ENCODE measurements at places on chromosomes 6 and 20.

DNA sequence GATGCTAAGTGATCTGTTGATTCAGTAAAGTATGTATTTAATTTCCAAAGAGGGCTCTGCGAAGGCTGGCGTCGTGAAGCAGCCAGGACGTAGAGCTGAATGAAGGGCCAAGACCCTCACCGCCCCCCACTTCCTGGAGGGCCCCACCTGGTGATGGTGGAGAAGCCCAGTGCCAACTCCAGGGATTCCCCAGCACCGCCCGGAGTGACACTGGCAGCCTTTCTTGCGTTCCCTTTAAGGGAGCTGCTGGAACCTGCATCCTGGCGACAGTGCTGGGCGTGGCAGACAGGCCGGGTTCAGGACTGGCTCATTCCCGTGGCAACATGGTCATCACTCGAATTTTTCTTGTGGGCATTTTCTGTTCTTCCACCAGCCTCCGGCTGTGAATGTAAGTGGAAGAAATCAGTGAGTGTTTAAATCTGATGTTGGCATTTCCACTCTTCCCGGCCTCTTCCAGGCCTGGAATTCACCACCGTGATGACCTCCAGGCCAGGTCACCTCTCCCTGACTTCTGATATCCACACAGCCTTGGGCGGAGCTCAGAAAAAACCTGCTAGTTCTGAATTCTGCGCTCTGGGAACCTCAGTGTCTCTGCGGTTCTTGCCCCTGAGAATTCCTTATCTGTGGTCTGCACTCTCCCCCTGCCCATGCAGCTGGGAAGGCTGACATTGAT lies 57.4 kb upstream of the DACT2 start:
- no peak for DNase-seq

DNA sequence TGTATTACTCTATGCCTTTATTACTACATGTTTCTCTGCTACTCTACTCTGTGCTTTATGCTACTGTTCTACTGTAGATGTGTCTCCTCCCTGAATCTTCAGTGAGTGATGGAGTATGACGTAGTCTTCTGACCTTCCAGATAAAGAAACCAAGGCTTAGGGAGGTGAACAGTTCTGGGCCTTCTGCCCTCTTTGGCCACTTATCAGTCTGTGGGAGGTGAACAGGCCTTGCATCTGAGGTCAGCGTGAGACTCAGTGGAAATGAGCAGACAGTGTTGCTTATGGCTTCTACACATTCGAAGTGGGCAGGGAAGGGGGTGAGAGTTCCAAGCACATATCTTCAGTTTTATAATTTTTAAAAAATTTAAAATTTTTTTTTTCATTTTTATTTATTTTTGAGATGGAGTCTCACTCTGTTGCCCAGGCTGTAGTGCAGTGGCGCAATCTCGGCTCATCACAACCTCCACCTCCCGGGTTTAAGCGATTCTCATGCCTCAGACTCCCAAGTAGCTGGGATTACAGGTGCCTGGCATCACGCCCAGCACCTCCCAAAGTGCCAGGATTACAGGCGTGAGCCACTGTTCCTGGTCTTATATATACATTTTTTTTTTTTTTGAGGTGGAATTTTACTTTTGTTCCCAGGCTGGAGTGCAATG lies 24.2 kb downstream of the MYBL2 start:
- no peak for DNase-seq

DNA sequence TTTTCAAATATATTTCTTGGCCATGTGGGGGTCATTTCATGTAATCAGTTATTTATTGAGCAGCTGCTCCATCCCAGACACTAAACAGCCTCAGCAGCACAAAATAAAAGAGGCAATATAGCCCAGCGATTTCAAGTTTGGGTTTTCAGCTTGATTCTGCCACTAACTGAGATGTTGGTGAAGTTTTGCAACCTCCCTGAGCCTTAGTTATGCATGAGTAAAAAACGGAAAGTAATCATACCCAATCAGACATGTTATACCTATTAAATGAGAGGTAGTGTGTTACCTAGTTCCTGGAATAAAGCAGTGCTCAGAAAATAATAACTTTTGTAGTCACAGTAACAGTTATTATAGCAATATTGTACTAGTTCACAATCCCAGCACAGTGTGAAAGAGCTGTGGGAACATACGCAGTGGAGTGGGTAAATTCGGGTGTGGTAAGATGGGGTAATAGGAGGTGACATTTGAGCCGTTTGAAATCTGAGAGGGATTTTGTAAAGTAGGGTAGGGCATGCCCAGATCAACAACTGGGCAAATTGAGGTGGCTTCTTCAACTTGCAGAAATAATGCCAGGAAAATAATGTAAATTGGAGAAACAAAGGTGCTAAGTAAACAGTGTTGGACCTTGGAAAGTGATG lies 1.5 kb downstream of the SLC9A8 start:
- peak; percentile 30 for DNase-seq

DNA sequence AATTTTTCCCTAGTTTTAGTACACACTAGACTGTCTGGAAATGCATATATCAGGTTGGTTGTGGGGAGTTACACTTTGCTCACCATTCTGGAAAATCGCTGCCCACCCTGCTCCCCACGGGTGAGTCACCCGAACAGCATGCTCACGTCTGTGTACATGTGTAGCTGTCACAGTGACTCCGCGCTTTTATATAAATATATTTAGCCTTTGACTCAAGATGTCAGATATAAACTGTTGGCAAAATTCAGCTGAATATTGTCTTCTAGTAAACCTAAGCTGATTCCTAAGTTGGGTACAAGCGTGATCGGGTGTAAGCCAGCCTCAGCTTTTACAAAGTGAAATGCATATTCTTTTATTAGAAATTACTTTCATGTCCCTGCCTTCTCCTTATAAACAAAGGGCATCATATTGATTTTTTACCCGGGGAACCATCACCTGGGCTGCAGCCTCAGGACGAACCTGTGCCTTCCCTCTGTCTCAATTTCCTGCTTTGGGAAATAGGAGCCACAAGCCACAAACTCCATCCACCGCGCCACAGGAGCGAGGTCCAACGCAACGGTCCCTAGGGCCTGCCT lies 4.3 kb downstream of the SDCBP2 start:
- DNase-seq, result no peak

DNA sequence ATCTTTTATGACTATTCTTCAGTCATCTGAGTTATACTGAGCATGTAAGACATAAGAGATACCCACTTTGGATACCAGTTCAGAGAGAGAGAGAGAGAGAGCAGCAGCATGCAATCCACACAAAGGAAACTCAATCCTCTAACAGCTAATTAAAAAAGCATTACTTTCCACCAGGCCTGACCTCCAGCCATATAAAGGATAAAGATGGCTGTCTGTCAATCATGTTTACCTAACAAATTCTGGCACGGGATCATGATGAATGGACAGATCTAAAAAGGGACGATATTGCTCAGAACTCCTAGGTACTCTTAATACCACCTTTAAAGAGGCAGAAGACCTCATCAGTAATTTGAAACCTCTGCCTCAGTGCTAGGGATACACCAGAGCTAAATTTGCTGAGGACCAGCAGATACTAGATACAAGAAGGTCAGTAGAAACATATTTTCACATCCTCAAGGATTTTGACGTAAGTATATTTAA lies 159.2 kb downstream of the RPS12 start:
- no peak for DNase-seq

DNA sequence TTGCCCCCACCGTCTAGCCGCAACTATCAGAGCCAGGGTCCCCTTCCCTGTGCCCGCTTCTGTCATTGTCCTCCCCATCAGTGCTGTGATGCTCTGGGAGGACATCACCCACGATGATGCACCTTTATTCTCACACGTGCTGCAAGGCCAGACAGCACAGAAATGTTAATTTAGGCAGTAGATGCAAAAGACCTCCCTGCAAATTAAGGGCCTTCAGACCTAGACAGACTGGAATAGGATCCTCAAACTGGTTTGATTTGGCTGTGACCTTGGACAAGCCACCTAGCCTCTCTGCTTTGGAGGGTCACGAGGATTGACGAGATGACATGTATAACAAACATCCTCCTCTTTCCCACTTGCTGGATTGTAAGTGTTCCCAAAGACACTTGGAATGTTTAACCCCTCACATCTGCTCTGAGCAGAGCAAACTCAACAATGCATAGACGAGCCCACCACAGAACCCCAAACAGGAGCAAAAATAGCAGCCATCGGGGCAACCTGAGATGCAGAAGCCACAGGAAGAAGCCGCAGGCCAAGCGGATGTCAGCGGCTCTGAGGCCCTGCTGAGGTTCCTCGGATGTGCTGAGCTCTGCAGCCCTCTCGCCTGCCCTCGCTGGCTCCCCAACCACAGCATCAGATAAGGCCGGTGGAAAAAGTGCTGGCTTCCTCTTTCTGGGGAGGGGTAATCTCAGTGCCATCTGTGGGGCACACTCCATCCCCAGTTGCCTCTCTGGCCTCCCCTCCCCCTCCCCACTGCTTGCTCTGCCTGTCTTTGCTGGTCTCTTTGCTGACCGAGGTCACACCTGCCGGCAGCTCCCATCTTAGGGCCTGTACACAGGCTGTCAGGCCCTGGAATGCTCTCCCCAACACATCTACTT lies 35.3 kb downstream of the TOX2 start:
- DNase-seq, result no peak

DNA sequence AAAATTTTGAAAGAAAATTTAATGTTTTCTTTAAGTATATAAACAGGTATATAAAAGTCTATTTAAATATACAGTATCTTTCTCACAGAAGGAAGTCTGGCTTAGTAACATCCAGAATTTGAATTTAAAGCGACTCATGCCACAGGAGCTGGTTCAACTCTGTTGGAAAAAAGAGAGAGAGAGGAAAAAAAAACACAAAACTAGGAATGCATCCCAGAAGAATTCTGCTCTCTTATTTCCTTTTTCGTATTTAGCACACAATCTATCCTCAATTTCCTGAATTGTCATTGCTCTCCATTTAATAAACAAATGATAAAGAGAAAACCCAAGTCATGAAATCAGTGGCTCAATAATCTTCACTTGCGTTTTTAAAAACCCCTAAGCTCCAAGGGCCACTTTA lies 107.5 kb upstream of the SCAF8 start:
- no peak for DNase-seq
